AG04449 (cell line): ENCODE measurements at places on chromosomes 12 and 14.

GRCh38 chr14:94575730-94576585 lies 5.3 kb upstream of the SERPINA5 start:
- DNase-seq, result no peak

- no peak for DNase-seq
These were observed 26.4 kb upstream of the SLC7A8 start for GRCh38 chr14:23209651-23210423.

DNA sequence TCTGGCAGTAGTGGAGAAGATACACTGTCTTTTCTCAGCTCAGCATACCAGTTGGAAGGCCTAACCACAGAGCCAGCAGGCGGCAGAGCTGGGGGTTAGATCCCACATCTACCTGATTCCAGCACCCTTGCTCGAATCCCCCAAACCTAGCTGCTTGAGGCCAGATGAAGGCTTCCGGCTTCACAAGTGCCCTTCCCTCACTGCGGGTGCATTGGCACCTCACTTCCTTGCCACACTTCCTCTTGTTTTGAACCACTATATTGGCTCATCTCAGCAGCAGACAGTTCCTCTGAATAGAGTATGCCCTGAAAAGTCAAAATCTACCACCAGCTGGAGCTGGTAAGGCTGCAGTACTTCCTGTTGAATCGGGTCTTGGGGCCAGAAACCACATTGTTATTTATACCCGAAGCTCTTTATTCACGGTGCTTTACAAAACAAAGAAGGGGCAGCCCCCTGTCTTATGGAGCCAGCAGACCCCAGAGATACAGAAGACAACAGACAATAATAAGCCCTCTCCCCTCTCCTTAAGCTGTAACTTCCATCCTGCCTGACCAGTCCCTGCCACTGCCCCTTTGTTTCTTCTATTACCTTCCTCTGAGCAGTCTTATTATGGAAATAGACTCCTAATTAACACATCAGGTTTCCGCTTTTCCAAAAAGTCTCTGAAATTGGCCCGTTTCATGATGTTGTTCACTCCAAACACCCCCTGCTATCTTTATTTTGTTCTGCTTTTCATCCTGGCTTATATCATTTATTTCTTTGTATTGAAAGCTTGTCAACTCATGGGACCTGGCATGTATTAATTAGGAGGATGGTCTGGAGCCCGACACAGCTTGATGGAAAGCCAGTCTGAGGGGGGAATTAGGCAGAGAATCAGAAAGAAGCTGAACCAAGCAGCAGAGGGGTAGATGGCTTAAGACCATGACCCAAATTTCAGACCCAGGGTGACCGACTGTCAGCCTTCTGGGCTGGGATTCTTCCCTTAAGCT lies 233.5 kb downstream of the EFCAB11 start:
- no peak for DNase-seq

DNA sequence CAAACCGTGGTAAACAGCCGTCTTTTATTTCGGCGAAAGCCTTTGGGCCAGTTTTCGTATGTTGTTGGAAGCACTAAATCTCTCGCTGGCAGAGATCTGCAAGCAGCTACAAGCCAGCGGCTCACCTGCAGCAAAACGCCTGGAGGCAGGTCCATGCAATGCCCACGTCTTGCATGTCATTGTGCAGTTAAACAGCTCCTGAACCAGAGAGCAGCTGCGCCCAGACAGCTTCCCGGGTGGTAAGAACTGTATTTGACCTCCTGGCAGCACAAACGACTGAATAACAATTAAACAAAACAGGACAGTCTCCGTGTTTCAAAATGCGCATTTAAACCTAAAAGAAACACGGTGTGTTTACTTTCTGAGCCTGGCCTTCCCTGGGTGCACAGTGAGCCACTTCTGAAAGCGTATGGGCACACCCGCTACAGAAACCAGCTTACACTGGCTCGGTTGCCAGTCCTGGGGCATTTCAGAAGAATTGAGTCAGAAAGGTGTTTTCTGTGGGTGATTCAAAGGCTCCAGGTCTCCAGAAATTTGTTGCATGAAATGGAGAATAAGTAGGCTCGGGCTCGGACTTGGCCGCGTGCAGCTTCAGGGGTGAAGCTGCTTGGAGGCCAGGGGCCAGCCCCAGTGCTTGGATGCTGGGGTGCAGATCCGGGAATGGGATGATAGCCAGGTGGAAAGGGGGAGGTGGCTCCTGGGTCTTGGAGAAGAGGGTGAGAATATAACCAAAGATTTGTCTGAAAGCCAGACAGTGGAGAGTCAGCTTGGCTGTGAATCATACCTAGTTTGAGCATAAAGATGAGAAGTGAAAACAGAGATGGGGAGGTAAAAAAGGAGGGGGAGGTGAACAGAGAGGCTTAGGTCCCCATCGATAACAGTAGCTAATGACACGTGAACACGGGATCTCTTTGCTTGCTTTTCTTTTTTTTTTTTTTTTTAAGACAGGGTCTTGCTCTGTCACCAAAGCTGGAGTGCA lies 24.9 kb upstream of the FZD10 start:
- DNase-seq, result no peak

- DNase-seq, result no peak
These were observed 15.3 kb downstream of the TNFAIP2 start for GRCh38 chr14:103138301-103139131.

DNA sequence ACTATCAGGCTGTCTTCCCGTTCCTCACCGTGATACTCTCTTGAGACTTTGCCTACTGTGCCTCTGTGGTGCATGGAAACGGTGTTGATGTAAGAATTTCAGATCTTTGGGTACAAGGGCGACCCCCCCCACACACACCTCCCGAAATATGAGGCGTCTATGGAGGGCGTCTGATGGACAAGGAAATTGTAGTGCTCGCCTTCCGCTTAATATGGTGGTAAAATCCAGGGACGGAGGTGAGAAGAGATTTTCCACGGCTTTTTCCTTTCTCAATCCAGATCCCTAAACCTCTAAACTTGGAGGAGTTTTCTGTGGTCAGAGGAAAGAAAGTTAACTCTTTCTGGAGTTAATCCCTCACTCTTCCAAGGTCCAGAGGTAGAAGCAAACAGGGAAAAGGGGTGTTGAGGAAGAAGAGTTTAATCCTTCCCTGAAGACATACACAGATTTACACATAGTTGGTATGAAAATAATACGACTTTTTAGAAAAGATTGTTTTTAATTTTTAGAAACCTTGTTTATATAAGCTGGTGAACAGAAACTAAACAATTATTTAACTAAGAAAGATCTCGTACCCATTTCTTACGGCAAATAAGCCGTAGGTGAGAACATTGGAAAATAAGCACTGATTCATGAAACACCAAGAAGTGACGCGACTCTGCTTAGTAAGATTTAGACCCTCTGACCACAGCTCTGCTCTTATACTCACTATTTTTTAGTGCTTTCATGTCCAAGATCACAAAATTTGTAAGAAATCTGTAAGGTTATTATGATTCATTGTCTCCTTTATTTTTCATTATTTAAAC lies 23.1 kb upstream of the RNASE12 start:
- DNase-seq, result no peak

- no peak for DNase-seq
These were observed 236.4 kb downstream of the PCNX1 start for GRCh38 chr14:71143381-71144290.

DNA sequence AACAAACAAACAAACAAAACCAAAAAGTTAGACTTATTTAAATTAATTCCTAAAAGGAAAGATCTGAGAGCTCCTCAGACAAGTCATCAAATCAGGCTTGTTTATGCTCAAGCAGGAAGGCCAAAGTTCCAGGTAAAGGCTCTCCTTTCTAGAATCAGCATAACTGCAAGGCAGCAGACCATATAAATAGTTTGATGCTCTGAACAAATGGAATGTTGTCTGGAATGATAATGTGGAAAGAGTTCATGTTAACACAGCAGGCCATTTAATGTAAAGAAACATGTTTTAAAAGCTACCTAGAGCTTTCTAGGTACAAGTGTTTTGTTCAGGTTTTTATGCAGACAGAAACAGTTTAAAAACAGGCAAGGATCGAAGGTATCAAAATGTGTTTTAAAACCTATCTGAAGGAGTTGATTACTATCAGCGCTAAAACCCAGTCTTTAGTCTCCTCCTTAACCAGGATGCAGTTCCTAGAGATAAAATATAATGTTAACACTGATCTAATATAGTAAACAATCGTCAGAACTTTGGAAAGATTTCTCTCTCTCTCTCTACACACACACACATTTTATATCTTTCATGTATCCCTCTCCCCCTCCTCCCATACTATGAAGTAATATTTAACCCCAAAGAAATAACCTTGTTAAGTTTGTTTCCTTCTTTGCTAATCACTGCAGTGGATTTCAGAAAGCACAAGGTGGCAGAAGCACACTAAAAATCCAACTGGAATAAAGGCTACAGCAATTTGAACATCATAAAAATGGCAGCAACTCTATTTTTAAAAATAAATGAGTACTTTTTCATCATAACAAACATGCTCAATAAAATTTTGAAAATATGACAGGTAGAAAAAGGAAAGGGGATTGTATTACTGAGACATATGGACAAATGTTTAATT lies 135.5 kb downstream of the PAWR start:
- DNase-seq, result no peak

DNA sequence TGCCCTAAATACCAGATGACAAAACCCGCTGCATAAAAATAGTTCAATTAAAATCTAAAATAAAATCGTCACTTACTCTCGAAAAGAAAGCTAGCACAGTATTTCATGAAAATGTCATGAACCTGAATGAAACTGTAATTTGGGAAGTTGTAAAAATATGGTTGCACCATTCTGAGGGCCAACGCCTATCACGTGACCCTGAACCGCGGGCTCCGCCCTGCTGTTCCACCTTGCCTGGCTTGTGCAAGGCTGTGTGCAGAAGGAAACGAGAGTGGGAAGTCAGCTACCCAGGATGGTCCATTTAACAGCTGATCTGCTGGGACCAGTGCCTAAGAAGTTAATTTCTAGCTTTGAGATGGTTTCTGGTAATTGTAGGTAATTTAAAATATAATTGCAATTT lies 91.7 kb upstream of the BMP4 start:
- DNase-seq, result no peak

DNA sequence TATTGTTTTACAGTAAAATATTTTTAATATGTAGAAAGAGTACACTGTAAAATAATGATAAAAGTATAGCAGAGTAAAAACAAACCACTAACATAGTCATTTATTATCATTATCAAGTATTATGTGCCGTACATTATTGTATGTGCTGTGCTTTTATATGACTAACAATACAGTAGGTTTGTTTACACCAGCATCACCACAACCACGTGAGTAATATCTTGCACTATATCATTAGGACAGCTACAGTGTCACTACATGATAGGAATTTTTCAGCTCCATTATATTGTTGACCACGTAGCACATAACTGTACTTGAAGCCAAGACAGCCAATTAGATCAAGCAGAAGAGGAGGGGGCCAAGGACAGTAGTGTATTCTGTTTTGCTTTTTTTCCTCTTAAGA lies 415.4 kb downstream of the RAD51B start:
- DNase-seq, result no peak

DNA sequence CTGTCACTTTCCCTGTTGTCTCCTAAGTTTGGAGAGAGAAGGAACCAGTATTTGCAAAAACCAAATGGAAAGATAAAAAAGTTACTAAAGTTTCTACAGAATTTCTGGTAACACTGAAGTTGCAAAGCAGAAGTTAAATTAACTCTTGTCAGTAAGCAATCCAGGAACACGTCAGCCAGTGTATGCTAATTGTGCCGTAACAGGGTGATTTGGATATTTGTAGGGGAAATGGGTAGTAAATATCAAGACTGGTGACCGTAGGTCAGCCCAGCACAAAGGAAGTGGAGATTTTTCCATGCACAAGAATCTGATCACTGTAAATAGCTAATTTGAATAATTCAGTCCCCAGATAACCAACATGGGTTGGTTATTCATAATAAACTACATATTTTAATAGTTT lies 2.3 kb downstream of the CDKN1B start:
- no peak for DNase-seq

DNA sequence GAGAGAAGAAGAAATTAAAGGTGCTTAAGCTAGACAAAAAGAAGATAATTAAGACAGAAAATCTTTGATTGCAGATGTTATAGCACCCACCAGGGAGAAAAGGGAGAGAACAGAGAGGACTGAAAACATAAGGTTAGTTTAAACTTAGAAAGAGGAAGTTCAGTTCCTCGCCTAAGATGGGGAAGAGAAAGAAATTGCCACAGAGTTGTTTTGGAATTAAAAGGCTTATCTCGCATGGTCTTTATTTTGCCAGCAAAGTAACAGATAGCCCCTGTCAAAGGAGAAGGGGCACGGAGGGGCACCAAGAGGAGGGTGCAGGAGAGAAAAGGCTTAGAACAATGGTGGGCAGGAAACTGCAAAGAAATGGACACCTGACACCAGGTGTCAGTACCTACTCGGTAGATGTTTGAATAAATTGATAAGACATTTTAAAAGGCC lies 17.8 kb upstream of the OXA1L start:
- DNase-seq, result no peak

DNA sequence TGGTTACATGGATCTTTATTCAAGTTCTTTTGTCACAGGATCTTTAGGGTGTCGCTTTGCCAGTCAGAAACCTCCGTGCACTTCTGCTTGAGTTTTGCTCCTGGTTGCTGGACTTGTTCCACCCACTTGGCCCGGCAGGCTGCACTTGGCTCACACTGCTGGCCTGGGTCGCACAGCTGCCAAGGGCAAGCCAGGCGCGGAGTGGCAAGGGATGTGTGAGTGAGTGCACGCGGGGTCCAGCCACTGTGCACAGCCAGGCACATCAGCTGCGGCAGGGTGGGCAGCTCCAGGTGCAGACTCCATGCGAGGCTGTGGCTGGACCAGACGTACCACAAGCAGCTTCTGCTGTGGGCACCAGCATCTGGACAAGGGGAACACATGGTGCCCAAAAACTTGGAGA lies 76.6 kb downstream of the DERA start:
- DNase-seq, result no peak

DNA sequence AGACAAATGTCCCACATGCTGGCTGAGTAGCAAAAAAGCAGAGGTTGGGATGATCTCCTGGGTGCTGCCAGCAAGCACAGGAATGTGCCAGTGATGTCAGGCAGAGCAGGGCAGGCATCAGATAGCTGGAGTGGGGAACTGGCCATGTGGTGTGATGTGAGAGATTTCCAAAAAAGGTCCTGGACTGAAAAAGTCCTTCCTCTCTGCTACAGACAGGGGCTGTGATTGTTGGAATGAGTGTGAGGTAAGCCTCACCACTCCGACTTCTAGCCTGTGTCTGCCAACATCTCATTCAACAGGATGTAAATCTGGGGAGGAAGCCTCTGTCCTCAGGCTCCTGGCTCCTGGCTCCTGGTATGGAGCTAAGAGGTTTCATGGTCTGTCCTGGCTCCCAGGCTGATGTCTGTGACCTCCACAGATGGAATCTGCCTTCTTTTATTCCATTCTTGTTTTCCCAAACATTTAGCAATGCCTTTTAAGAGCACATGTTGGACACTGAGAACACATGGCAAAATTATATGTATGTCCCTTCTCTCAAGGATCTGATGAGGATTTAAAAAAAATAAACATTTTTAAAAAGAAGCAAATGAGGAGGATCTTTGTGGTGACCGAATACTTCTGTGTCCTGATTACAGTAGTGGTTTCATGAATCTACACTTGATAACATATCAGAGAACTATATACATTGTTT lies 50.1 kb upstream of the STK38L start:
- peak; percentile 87 for DNase-seq

GRCh38 chr14:93954900-93955849 lies 21.2 kb downstream of the ASB2 start:
- no peak for DNase-seq

GRCh38 chr12:78914859-78915331 lies 50.3 kb downstream of the SYT1 start:
- DNase-seq, result no peak
